SHP77 treated with DMSO at 0.1 percent for 48 hours (cell line): ENCODE measurements at places on chromosomes 7 and 10.

- DNase-seq, result no peak
Observed at GRCh38 chr10:4767033-4767814, 58.8 kb upstream of the AKR1E2 start.

- DNase-seq, result no peak
Observed at GRCh38 chr7:1544178-1544895, 11.7 kb downstream of the TMEM184A start.

DNA sequence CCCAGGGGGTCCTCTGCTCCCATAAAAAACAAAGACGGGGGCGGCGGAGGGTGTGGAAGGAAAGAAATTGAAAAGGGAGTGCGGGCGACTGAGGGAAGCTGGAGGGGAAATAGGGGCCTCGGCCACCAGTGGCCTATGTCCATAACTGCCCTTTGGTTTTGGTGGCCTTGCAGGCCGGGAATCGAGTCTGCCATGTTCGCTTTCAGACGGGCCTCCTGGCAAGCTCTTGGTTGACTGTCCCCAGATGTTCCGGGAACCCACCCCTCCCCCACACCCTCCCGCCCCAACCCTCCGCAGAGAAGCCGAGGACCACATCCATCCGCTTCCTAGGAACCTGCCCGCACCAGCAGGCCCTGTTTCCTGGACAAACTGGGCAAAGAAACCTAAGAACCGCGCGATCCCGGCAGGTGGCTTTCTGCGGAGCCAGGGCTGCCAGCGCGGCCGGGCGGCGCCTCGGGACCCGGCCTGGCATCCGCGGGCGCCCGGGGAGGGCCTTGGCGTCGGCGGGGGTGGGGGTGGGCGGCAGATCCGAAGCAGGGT is 20.0 kb upstream of the GATA3 start:
- DNase-seq, result no peak

DNA sequence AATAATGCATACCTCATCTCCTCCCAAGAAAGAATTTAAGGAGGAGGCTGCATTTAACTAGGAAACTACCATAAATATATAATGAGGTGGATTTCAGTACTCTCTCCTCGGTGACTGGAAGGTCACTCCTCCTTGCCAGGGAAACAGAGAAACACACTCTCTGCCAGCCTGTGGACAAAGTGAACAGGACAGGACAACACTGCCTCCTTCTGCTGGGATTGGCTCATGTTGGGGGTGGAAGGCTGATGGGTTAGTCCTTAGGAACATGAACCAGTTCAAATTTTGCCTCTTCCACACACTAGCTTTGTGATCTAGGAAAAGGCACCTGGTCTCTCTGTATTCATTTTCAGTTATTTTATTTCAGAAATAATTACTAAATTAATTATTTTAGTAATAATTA is 50.6 kb upstream of the STEAP4 start:
- DNase-seq, result peak; percentile 7

DNA sequence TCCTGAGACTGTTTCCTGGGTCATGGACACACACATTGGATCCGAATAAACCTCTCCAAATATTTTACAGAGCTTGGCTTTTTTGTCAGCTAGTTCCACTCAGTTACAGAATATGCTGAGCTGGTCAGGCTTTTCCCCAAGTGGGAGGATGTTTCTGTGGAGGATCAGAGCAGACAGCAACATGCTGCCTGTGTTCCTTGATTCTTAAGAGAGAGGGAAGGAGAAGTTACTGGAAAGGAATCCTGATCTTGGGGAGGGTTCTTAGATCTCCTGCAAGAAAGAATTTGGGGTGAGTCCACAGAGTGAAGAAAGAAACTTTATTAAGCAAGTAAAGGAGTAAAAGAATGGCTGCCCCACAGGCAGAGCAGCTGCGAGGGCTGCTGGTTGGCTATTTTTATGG is 76.8 kb upstream of the RPA3 start:
- no peak for DNase-seq

- no peak for DNase-seq
Observed at GRCh38 chr7:91169830-91170191, 94.4 kb upstream of the FZD1 start.

DNA sequence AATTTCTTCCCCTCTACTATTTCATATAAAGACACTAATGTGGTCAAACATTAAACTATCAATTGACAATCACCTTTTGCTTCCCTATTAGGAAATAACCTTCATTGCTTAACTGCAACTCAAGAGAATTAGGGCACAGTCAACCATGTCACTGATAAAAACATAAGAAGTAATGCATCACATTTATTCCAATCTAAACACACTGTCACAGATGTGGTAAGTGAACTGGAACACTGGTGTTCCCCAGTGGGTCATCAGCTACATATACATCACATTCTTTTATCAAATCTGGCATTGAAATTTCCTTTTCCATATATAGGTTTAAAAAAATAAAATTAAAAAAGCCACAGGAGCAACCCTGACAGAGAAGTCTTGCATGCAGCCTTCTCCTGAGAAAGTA is 3.7 kb downstream of the TRIL start:
- no peak for DNase-seq

GRCh38 chr7:28840592-28840995 is 117.5 kb downstream of the TRIL start:
- peak; percentile 21 for DNase-seq

DNA sequence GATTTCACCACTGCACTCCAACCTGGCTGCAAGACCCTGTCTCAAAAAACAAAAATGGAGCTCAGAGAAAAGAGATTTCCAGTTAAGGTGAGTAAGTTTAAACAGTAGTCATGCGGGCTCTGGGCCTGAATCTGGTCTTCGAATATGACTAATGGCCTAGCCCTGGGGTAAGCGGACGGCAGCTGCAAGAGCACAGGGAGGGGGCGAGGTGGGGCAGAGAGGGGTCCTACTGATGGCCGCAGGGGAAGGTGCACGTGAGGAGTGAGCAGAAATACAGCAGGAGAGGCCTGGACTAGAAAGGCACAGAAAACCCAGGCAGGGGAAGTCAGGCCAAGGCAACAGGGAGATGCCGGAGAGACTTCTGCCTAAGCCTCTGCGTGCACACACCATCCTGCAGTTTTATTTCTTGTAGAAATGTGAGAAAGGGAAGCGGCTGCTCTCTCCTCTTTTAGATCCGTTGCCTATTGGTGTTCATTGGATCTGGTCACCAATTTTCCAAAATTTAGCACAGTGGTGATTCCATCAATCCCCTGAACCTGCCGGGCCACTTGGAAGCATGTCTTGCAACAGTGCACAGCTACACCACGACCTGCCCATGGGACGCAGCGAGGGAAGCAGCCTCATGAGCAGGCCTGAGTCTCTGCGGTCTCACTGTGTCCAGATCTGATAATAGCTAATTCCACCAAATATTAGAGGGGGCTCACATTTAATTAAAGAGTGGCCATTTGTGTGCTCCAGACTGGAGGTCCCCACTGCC is 139.0 kb downstream of the PAXIP1 start:
- no peak for DNase-seq

- no peak for DNase-seq
Observed at GRCh38 chr7:134155206-134155605, 28.1 kb downstream of the LRGUK start.

DNA sequence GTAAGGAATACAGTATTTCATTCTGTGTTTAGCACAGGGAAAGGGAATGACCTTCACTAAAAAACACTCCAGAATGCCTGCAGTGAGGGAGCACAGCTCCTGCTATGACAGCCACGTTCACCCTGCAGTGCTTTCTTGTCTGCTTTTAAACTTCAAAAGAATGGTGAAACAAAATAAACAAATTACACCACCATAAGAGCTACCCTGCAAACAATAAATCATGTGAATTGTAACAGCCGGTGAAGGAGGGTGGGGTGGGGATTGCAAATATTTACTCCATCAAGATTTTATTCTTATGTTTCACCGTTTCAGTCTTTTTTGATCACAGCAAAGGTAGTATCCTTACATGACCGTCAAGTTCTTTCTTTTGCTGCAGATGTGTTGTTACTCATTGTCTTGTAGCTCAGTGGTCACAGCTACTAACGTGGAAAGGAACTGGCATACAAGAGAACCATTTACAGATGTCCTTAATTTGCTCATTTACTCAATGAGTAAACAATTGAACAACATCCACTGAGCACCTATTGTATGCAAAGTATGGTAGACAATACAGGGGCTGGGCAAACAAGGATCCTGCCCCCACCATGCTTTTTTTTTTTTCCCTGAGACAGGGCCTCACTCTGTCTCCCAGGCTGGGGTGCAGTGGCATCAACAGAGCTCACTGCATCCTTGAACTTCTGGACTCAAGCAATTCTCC is 4.1 kb upstream of the CHN2 start:
- peak; percentile 40 for DNase-seq

DNA sequence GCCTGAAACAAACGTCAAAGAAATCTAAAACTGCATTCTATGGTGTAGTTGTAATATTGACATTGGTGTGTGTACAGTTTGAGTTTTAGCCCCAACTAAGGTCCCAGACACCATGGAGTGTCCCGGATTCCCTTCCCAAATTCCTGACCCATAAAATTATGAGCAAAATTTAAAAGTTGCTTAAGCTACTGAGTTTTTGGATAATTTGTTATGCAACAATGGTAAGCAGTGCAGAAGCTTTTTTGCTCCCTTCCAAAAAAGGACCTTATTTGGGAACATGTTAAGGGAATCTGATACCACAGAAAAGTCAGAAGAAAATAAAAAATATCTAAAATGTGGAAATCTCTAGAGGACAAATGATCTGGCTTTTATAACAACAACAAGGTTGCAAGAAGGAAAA is 63.3 kb upstream of the KMT2E start:
- DNase-seq, result no peak

DNA sequence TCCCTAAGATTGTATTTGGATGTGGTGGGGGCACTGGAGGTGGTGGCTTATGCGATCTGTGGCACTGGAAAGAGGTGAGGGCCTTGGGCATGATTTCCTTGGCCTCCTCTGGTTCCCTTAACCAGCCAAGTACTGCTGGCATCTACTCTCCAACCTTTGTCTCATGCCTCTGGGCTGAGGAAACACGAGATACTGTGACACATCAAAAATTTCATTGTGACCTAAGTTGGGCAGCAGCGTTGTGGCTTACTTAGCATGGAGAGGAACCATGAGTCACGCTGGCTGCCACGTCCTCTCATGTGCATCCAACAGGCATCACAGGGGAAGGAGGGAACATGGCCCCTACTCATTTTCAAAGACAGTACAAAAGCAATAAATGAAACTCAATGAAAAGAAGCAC is 29.7 kb upstream of the GSDME start:
- DNase-seq, result no peak

GRCh38 chr10:110668443-110668842 is 24.3 kb downstream of the RBM20 start:
- DNase-seq, result no peak

DNA sequence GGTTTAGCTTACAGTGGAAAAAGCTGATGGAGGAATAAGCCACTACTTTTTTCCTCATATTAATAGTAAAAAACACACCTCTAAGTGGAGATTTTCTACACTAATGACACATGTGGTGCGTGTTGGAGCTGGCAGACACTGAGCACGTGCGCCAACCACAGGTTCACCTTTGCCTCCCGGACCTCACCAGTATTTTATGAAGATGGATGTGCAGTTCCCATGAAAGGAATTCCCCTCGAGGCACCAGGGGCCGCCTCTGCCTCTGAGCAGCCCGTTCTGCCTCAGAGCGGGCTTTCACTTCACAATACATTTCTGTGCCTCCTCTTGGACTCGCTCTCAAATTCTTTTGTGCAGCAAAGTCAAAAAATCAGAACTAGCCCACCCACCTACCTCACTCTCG is 477.5 kb upstream of the ADARB2 start:
- no peak for DNase-seq

GRCh38 chr7:100127866-100128636 is 1.3 kb downstream of the MBLAC1 start:
- DNase-seq, result no peak

DNA sequence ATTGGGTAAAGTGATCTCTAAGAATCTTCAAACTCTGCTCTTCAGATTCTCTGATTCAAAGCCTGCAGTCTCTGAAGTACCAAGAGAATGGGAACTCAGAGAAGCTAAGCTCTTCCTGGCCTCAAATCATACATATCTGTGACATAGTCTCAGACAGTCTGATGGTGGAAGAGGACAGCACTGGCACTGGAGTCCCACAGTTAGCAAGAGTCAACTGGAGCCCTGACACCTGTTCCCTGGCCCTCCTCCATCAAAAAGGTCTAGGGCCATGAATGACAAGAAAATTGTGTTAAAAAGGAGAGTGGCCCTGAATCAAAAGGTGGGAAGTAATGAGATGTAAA is 37.7 kb downstream of the PRSS2 start:
- no peak for DNase-seq

DNA sequence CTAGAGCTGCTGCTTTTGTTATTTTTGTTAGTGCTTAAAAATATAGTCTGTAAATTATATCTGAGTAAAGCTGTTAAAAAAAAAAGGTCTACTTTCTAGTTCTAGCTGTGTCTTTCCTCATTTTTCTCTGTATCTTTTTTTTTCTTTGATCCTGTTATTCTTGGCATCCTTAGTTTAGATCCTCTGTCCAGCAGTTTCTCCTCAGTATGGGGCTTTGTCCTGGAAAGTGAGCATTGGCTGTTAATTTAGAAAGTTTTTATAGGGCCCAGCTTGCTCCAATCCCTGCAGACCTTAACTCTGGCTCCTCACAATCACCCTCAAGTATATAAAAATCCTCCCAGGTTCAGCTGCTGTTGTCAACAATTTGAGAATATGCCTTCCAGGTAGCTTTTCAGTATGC is 23.5 kb downstream of the DDX50 start:
- no peak for DNase-seq

DNA sequence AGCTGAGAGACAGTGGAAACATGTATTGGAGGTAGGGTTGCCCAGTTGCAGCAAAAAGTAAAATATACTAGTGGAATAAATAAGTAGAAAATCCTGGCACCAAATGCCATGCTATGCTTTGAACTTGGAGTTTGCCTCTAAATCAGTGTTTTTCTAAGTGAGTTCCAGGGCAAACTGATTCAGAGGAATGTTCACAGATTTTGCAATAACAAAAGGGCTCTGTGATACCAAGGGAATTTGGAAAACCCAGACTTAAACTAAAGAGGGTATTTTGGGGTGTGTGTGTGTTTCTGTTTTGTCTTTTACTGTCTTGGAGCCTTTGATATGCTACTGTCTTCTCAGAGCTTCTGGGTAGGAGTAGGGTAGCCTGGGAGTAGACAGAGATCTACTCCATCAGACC is 39.9 kb downstream of the SLC26A4 start:
- no peak for DNase-seq

- no peak for DNase-seq
Observed at GRCh38 chr10:72979709-72980108, 25.1 kb upstream of the PLA2G12B start.

DNA sequence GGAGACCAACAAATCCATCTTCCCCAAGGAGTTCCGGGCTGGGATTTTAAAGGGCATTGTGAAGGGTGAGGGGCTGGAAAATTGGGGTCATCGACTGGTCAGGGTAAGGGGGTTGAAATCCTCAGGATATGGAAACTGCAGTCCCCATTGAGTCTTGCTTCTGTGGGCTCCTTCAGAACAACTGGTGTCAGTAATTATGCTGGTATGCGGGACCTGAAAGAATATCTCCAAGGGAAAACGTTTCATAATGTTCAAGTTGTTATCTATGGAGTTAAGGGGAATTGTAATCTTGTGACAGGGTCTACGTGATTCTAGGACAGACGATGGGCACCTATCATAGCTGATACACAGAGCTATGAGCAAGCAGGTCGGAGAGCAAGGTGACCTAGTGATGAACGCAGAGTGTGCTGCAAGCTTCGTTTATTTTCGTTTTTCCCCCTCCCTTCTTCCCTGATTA is 494 bp upstream of the RHBDD2 start:
- DNase-seq, result no peak

- no peak for DNase-seq
Observed at GRCh38 chr7:40622941-40623501, 488.2 kb downstream of the SUGCT start.
